ENCODE measurements at places on chromosomes 6 and 20. TPM values are rescaled to one million over a fixed set of nuclear protein-coding genes. Genes with fewer than 3 reads are reported as not detected.

DNA sequence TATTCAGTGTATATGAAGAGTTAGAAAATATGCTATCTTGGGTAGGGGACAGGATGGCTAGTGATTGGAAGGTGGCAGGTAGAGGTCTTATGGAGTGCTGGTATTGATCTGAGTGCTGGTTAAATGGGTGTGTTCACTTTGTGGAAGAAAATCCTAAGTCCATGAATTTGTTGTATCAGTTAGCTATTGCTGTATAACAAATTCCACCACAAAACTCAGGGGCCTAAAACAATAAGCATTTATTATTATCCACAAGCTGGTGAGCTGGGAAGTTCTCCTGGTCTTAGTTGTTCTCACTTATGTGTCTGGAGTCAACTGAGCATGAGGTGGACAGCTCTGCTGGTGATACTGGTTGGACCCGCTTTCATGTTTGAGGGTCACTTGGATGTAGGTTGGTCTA is 212.2 kb upstream of the PLCB4 start:
- DNase-seq, result no peak

- no peak for DNase-seq
Measured at GRCh38 chr6:72081871-72082270, 195.5 kb downstream of the RIMS1 start.

DNA sequence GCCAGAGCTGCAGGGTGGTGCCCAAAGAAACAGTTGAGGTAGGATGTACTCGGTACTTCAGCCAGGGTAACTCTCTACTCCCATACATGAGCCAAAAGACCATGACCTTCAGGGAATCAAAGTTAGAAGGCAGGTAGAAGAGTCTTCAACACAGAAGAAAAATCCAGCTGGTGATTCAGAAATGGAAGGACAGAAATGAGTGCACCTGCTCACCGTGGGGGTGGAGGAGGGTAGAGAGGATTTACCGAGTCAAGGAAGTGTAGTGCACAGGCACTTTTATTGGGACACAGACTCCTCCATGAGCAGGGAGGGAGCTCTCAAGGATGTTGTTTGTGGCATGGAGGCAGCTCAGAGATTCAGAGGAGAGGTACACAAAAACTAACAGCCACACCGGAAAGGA is 330.3 kb upstream of the PRDM1 start:
- DNase-seq, result no peak

GRCh38 chr6:56477241-56477640 is 165.4 kb downstream of the DST start:
- DNase-seq, result no peak

ZNF451 gene
- 38.3 TPM for total RNA-seq

- no peak for DNase-seq
Measured at GRCh38 chr6:53658992-53659391, 6.6 kb downstream of the KLHL31 start.

DNA sequence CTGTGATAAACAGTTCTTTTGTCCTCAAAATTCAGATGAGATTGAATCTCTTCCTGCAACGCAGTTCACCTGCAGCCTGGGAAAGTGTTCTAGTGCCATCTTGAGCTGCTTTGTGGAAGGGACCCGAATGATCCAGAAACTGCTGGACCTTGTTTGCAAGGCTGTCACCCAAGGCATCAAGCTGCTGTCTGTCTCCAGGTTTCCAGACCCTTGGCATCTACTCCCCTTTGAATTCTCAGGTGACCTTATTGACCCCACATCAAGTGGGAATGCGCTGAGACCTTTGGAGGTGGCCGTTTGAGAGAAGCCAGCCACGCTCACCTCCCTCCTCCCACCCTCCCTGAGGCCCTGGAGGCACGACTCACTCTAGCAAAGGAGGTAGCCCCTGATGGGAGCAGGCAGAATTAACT is 112.5 kb downstream of the EDN3 start:
- no peak for DNase-seq

APOBEC2 gene
- total RNA-seq, result not detected

MAP3K4 gene
- 40.7 TPM for total RNA-seq

GRCh38 chr6:112927641-112928320 is 580.7 kb downstream of the RFPL4B start:
- DNase-seq, result no peak

GRCh38 chr6:89644864-89645263 is 6.3 kb upstream of the LYRM2 start:
- no peak for DNase-seq

DNA sequence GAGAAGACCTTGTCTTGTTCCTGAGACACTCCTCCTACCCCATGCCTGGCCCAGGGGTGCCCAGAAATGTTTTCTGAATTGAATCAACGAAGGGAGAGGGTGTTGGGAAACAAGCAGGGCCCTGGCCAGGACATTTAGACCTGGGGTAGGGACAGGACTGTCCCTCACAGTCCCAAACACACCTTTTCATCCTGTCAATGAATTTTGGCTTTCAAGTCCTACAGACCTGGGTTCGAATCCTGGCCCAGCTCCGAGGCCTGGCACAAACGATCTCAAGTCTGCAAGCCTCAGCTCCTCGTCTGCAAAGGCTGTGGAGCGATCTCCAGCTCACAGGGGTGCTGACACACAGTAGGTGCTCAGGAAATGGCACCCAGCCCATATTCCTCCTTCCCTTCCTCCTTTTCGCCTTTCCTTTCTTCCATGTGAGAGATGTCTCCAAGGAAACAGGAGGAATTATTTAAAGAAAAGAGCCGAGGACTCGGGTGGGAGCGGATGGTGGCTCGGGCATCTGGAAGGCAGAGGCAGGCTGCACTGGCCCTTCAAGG is 7.3 kb upstream of the DLGAP4 start:
- DNase-seq, result no peak
